ENCODE measurements at places on chromosomes 5 and 9.

DNA sequence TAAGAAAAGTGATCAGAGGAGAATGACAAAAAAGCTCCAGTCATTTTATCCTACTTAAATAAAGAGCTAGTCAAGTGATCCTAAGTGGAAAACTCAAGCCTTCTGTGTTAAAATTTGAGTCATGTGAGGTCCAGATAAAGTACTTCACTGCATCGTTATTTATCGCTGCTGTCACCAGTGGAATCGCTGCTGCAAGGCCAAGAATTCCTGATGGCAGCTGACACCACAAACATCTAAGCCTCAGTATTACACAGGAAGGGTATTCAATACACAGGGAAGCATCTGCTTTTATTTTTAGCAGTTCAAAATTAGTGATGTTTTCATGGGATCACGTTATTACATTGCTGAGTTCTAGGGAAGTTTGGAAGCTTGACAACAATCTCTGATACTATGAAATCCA is 190.3 kb downstream of the GOLPH3 start:
- no peak for DNase-seq

GRCh38 chr9:13607481-13608441 is 328.3 kb upstream of the MPDZ start:
- DNase-seq = no peak

- no peak for DNase-seq
These were observed 145.6 kb upstream of the TNC start for GRCh38 chr9:115263371-115264075.

DNA sequence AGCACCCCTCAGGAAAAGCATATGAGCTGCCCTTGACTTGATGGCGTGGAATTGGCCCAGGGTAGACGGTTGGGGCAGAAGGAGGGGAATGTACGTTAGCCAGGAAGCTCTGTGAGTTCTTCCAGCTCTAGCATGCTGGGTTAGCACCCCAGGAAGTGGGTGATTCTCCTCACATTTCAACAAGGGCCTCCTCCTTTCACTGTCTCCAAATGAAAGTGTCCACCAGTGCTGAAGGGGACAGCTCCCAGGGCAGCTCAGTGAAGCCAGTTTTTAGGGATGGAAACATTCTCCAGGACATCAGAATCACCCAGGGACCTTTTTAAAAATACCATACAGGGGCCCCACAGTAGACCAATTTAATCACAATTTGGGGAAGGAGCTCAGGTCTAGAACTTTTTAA is 17.2 kb upstream of the AFAP1L1 start:
- no peak for DNase-seq

- no peak for DNase-seq
These were observed 326.9 kb downstream of the SPOCK1 start for GRCh38 chr5:137172258-137172657.

GRCh38 chr9:128362774-128363173 is 8.4 kb upstream of the URM1 start:
- no peak for DNase-seq

DNA sequence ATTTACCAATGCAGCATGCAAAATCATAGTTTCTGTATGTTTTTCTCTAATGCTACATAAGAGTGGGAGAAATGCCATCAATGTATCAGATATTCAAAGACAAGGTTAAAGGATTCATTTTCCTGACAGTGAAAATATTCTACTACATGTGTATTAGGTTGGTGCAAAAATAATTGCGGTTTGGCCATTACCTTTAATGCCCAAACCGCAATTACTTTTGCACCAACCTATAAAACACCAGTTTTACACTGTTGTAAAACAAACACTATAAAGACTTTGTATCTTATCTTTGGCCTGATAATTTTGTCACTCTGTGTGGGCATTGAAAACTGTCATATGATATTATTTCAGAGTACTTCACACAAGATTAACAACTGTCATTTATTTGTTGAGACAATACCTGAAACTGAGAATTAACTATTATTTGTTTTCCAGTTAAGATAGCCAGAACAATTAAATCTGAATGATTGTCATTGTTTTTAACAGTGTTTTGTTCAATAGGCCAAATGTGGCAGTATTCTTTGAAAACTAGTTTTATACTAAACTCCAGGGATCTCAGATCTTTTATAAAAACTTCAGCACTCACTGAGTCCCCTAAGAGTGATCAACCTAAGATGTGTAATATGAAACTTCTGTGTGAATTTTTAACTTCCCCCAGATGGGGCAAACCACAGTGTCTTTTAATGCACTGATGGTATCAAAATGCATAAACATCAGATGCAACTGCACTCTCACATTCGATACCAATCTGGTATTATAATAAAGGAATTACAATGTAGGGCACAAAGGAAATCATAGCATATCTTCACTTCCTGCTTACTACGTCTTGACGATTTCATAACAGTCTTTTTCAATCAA is 53.8 kb upstream of the FBN2 start:
- DNase-seq = no peak

DNA sequence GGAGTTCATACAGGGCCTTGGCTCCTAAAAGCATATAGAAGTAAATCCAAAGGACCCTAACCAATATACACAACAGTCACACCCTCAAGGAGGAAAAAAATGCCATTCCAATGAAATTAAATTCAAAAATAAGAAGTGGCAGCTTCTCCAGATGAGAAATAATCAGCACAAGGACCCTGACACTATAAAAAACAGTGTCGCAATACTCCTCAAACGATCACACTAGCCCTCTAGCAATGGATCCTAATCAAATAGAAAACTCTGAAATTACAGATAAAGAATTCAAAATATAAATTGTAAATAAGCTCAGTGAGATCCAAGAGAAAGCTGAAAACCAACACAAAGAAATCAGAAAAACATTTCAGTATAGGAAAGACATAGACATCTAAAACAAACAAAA is 33.5 kb upstream of the HTR4 start:
- no peak for DNase-seq

GRCh38 chr5:43941806-43942205 is 338.8 kb downstream of the NNT start:
- no peak for DNase-seq

- DNase-seq = no peak
These were observed 14.6 kb downstream of the PRUNE2 start for GRCh38 chr9:76891279-76891678.

DNA sequence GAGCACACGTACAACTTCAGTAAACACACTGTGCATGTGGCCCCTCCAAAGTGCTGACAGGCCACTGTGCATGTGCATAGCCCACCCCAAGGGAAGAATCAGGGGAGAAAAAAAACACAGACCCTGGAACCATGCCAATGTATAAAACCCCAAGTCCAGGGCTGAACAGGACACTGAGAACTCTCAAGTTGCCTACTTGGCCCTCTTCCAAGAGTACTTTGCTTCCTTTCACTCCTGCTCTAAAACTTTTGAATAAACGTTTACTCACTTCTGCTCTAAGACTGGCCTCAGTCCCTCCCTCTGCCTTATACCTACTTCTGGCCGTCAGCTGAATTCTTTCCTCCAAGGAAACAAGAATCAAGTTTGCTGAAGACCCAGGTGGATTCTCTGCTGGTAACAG is 77.7 kb upstream of the NFIB start:
- no peak for DNase-seq

- DNase-seq = peak; percentile 33
These were observed 14.2 kb downstream of the IL4 start for GRCh38 chr5:132687995-132688394.

- no peak for DNase-seq
These were observed 234.1 kb downstream of the TMEM161B start for GRCh38 chr5:88034520-88034919.

GRCh38 chr5:66597183-66597757 is 1.1 kb downstream of the MAST4 start:
- no peak for DNase-seq

DNA sequence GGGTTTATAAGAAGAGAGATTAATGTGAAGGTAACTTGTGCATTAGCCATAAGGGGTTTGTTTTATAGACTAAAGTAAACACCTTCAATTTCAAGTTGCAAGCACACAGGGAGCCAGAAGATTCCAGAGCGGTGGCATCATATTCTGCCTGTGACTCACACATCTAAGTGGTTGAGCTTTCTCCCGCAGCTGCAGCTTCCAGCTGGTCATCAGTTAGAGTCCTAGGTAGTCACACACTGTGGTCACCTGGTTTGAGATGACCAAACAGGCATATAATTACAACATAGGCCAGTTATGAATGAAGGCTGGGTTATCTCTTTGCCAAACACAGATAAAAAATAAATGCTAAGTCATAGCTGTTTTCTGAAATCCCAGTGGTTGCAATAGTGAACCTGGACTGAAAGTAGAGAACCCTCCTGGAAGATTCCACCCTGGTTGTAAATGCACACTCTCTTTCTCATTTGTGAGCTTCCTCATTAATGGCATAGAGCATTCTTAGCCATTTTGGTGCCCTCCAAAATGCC is 171.3 kb downstream of the GDNF start:
- no peak for DNase-seq

Data from naive thymus-derived CD8-positive, alpha-beta T cell (primary cell).